Ecto neural progenitor cell (in vitro differentiated cells): ENCODE measurements at places on chromosomes 16 and 17.

GRCh38 chr17:36602924-36603384 is 1.6 kb downstream of the MRM1 start:
- DNase-seq = peak; percentile 84

- peak; percentile 92 for DNase-seq
Measured at GRCh38 chr16:85659805-85660511, 28.8 kb downstream of the GINS2 start.

GRCh38 chr16:88070341-88070740 is 119.1 kb downstream of the BANP start:
- DNase-seq = no peak

DNA sequence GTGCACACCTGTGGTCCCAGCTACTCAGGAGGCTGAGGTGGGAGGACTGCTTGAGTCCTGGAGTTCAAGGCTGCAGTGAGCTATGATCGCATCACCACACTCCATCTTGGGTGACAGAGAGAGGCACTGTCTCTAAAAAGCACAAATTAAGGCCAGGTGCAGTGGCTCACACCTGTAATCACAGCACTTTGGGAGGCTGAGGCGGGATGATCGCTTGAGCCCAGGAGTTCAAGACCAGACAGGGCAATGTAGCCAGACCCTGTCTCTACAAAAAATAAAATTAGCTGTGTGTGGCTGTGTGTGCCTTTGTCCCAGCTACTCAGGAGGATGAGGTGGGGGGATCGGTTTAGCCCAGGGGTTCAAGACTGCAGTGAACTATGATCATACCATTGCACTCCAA is 81.6 kb downstream of the BMERB1 start:
- DNase-seq = no peak

DNA sequence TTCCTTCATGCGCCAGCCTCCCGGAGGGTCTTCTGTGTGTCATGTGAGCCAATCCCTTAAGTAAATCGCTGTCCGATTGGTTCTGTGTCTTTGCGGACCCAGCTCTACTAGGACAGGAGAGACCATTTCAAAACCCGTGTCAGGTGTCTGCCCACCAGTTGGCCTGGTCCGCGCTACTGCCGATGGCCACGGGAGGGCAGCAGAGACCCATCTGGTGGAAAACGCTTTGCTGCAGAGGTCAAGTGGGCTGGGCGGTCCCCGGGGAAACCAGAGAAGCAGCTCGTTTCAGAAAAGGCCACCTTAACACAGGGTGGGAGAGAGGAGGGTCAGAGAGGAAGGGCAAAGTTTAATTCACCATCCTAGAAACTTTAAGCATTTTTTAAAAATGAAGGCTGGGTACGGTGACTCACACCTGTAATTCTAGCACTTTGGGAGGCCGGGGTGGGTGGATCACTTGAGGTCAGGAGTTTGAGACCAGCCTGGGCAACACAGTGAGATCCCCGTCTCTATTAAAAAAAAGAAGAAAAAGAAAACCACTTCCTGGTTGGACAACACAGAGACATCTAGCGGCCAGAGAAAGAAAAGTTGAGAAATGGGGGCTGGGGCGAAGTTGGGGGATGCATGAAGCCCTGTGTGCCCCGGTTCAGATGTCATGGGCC is 2.8 kb upstream of the CIBAR2 start:
- peak; percentile 93 for DNase-seq

DNA sequence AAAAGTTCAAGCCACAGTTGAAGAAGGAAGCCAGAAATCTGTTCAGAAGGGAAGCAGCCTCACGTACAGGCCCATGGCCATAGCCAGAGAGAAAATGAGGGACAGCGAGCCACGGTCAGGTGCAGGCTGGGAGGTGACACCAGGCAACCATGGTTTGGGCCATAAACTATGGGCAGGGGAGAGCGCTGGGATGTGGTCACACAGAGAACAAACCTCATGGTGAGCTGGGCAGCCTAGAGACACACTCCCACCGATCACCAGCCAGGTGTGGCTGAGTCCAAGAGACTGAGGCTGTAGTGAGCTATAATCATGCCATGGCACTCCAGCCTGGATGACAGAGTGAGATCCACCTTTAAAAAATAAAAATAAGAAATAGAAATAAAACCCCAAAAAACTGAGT is 76.5 kb downstream of the NETO2 start:
- no peak for DNase-seq

- peak; percentile 86 for DNase-seq
Measured at GRCh38 chr17:81923302-81924260, 4.0 kb downstream of the MAFG start.

DNA sequence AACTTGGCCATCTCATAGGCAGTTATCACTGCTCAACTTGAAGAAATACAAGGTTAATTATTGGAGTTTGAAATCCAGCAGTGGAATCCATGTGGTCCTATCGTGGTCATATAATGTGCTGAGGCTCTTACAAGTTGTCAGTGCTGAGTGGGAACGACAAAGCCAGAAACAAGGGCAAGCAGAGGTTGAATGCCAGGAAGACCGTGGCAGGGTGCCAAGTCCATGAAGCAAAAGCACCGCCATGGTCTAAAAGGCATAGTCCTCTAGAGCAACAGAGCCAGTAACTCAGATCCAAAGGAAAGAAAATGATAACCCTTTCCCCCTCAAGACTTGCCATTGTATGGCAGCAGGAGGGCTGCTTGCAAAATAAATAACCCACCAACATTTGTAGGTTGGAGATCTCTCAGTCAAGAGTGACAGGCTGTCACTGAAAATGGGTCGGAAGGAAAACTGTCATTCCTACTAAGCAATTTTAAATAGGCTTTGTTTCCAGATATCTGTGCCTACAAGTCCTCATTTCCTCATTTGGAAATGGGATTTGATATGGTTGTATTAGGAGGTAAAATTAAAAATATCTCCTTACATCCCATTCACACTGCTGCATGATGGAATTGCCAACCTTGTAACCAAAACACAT is 36.4 kb upstream of the HSBP1 start:
- DNase-seq = no peak

DNA sequence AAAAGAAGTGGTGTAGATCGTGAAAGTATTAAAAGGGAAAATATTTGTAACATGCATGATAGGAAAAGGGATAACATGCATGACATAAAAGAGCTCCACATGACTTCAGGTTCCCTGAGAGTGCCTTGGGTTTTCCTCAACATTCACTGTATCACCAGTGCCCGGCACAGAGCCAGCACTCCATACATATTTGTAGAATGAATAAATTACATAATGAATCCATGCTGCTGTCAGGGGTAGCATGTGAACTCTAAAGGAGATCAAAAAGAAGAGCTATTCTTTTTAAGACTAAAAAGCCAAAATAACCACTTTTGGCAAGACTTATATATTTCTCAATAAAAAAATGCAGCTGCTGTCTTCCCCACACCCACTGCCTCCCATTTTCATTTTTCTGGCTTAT is 2.7 kb upstream of the ZNF594 start:
- no peak for DNase-seq

GRCh38 chr16:56068816-56069215 is 122.5 kb upstream of the GNAO1 start:
- DNase-seq = no peak

DNA sequence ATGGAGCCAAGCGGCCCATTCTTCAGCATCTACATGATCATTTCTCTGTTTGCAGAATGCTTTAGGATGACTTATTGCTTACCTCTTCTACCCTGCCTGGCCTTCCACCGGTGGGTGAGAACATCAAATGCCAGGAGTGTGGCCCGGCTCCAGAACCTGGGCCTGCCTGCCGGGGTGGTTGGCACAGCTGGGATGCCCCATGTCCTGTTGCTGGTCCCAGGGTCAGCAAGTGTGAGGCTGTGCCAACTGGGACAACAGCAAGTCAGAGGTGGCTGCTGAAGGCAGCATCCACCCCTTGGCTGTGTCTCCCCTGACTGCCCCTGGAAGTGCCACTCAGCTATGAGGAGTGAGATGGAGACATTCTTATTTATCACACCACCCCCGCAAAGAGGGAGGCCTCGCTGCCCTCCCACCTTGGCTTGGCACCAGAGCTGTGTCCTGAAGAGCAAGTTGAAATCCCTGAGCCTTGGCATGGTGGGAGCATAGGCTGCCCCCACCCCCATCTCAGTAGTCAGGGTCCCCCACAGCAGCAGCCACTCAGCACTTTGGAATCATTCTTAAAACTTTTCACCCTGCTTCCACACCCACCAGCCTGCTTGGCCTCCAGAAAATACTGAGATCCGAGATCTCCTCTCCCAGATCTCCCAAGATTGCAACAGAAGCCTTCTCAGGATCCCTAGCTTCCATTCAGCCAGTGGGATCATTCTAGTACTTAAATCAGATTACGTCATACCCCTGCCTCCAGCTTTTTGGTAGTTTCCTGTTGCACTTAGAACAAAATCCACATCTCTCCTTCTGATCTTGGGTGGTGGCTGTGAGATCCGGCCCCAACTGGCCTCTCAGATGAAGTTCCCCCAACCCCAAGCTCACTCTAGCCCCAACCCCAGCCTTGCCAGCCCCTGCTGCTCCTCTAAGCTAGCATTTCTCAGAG is 127.5 kb downstream of the SOCS1 start:
- DNase-seq = no peak

- DNase-seq = no peak
Measured at GRCh38 chr17:37737081-37737480, 7.8 kb downstream of the HNF1B start.

- no peak for DNase-seq
Measured at GRCh38 chr17:18247613-18248001, 10.9 kb downstream of the FLII start.

DNA sequence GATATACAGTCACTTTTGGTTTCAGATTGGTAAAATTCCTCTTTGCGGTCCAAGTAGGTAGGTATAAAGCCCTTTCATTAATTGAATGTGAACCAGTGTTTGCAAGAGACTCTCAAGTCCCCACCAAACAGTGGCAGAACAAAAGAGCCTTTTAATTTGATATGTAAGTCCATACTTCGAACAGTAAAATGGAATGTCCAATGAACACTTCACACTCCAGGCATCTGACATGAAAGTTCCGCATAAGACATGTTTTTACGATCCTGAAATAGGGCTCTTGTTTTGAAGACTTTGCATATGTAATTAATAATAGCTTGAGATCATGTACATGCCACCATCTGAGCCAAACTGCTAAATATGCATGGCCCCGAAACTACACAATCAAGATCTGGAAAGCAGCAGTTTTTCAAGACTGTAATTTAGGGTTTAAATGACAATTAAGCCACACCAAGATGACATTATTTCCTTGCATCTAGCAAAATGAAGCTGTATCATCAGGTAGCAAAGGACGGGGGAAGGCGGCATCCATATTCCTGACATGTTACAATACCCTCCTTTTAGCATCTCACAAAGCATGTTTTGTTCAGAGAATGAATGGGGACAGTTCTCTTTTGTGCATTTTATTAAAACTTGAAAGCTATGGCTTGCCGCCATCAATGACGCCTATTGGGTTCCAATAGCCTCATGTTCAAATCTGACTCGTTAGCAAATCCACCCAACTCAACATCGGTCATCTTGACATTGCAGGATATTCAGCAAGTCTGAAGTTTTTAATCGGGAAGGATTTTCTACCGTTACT is 39.4 kb downstream of the LITAF start:
- no peak for DNase-seq

DNA sequence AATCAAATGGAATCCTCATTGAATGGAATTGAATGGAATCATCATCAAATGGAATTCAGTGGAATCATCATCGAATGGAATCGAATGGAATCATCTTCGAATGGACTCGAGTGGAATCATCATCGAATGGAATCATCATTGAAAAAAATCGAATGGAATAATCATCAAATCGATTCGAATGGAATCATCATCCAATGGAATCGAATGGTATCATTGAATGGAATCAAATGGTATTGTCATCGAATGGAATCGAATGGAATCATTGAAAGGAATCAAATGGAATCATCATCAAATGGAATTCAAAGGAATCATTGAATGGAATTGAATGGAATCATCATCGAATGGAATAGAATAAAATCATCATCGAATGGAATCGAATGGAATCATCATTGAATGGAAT is 619.3 kb downstream of the TP53TG3F start:
- DNase-seq = no peak

DNA sequence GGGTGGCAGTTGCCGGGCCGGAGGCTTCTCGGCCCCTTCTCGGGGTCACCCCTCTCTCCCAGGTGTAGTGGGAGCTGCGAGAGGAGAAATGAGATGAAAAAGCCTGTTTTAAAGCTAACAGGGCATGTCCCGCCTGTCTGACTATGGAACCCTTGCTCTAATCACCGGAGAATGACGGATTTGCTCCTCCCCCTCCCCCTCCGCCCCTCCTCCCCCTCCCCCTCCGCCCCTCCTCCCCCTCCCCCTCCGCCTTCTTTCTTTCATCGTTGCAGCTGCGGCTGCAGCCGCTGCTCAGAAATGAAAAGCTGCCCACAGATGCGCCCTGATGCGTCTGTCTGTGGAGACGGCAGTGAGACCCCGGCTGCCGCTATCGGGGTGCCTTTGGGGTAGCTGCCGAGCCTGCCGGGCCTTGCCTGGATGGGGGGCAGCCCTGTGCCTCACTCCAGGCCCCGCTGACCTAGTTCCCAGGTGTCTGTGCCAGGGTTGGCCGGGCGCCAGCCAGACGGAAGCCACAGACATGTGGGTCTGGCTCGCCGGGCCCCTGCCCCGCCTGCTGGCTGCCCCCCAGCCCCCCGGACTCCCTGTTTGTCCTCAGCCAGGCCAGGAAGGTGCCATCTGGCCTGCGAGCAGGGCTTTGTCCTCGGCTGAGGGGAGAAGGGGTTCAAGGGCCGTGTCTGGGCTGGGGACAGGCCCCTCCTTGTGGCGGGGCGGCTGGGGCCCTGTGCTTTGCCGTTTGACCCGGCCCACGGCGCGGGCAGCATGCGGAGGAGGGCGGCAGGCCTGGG is 37.7 kb downstream of the GINS2 start:
- no peak for DNase-seq

DNA sequence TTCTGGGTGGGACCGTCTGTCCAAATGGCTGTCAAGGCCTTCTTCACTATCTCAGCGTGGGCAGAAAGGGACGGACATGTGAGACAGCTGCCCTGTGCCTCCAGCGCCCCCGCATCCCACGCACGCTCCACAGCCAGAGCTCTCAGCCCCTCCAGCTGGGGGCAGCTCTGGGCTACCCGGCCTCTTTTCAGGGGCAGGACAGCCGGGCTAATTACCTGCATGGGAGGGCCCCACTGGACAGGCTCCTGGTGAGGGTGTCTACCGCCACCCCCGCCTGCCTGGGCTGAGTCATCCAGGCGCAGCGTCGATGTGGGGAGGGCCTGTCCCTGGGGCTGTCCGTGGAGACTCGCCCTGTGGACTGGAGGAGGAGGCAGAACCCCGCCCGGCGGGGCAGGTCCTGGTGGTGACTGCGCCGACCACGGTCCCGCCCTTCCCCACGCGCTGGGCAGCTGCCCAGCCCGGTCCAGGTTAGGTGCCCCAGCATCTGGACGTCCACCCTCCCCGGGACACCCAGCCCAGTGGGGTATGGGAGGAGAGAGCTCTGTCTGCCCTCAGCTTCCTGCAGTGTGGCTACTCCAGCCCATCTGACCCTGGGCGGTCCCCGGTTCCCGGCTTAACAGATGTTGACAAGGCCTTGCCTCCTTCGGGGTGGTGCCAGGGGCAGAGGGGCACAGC is 5.9 kb upstream of the METRNL start:
- DNase-seq = no peak

GRCh38 chr17:37725601-37726146 is 19.2 kb downstream of the HNF1B start:
- DNase-seq = no peak
